GM23248 (cell line): ENCODE measurements at places on chromosomes 1 and 21.

DNA sequence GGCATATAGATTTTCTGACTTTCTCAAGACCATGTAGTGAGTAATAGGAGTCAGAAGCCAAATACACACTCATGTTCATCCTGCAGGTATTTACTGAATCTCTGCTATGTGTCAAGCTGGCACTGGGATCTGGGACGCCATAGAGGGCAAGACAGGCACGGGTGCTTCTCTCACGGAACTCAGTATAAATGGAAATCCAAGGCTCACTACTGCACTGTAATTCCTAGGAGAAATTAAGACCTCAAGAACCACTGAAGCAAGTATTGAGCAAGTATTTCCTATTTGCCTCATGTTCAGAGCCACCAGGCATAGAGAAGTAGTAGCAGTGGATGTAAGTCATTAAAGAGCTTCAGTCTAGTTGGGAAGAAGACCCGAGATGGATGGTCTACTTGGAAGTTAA, 38.9 kb downstream of the EIF2D start:
- no peak for DNase-seq

DNA sequence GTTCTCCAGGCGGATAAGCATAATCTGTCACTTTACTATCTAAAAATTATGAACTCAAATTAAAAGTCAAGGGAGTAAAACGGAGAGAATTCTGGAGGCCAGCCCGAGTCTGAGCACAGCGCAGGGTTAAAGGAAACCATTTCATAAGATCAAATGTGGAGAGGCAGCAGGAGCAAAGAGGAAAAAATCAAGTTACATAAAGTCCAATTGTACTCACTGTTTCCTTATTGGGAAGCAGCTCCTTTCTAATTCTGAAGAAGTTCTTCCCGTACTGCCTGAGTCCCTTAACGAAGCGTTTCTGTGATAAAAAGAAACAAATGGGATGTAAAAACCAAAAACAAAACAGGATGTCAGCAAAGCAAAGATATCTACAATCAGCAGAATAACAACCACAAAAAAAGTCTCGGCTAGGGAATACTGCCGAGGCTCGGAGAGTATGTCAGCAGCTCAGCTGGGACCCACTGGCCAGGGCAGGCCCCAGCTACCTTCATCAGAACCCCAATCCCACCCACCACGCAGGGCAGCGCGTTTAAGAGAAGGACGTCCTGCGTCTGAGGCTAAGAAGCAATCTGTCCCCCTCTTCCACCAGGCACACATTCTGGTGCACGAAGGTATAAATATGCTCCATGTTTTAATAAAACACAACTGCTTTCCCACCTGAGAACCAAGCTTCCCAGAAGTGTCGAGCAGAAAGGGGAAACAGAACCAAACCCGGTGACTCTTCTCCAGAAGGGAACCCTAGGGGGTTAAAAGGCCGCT, 104.8 kb downstream of the SLC45A1 start:
- peak; percentile 63 for DNase-seq

- peak; percentile 80 for DNase-seq
These were observed 9.7 kb downstream of the OR2B11 start for GRCh38 chr1:247448107-247448791.

- no peak for DNase-seq
These were observed 30.8 kb downstream of the ELAVL4 start for GRCh38 chr1:50139339-50140181.

- DNase-seq = peak; percentile 63
These were observed at the start of gene IFNLR1 for GRCh38 chr1:24186993-24187790. Gene IFNLR1 (minus strand): TSS chr1:24187289. CDS start chr1:24187248, 41 bp downstream.

GRCh38 chr1:30133414-30134055, 589.9 kb downstream of the MATN1 start:
- no peak for DNase-seq

GRCh38 chr1:218475275-218475674, 130.1 kb downstream of the TGFB2 start:
- no peak for DNase-seq

- DNase-seq = peak; percentile 61
These were observed 3.3 kb upstream of the ZBTB18 start for GRCh38 chr1:244047621-244048255.

- DNase-seq = no peak
These were observed 4.5 kb downstream of the IVNS1ABP start for GRCh38 chr1:185312361-185313138.

DNA sequence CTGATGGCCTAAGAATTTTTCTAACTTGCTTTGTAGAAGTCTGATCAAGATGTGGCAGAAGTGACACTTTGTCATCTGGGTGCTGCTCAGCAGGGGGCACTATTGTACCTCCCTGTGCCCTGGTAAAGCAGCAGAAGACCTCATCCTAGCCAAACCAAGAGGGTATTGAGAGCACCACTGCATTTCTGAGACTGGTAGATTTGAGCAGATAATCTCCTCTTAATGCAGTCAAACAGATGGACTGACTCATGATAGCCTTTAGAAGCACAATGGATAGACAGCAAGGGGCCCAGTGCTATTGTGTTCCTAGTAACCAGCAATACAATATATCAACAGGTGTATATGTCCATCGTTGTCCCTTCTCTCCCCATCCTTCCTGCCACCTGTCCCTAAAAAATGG, 5.7 kb downstream of the TPM3 start:
- peak; percentile 37 for DNase-seq

DNA sequence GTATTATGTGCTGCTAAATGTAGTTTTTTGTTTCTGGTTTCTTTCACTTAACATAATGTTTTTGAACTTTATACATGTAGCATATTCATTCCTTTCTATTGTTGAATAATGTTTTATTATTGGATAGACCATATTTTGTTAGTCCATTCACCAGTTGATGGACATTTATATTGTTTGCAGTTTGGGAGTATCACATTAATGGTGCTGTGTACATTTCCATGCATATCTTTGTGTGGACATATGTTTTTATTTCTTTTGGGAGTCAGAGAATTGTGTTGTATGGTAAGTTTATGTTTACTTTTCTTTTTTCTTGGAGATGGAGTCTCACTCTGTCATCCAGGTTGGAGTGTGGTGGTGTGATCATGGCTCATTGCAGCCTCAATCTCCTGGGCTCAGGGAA, 134.6 kb downstream of the MAST2 start:
- no peak for DNase-seq

DNA sequence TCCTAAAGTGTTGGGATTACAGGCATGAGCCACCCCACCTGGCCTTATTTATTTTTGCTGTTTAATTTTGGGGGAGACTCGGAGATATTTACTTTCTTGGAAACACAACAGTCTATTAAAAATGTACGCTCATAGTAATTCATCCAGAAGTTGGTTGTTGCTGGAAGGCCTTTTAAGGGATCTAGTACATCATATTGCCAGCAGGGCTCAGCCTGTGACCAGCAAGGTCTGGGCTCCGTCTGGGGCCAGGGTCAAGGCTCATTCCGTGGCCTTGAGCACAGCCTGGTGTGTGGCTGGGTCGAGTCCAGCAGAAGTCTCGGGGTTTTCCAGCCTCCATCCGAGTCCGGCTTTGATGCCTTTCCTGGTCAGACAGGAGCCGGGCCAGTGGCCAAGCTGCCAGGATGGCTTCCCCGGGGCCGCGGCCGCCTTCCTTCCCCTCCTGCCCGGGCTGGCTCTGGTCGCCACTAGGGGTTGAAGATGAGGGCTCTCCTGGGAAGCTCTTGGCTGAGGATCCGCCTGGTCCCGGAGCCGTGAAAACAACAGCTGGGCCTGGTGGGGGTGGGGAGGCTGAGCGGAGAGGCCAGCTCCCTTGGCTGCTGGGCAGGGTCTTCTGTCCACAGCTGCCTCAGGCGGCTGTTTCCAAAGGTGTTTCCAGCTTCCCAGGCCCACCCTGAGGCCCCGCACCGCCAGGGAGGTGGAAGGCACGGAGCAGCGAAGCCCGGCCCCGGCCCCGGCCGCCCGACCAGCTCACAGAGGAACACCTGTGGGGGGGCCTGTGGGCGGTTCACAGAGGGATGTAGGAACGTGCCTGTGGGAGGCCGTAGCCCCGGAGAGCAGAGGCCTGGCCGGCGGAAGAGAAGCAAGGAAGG, 5.1 kb upstream of the VWA1 start:
- DNase-seq = peak; percentile 27

DNA sequence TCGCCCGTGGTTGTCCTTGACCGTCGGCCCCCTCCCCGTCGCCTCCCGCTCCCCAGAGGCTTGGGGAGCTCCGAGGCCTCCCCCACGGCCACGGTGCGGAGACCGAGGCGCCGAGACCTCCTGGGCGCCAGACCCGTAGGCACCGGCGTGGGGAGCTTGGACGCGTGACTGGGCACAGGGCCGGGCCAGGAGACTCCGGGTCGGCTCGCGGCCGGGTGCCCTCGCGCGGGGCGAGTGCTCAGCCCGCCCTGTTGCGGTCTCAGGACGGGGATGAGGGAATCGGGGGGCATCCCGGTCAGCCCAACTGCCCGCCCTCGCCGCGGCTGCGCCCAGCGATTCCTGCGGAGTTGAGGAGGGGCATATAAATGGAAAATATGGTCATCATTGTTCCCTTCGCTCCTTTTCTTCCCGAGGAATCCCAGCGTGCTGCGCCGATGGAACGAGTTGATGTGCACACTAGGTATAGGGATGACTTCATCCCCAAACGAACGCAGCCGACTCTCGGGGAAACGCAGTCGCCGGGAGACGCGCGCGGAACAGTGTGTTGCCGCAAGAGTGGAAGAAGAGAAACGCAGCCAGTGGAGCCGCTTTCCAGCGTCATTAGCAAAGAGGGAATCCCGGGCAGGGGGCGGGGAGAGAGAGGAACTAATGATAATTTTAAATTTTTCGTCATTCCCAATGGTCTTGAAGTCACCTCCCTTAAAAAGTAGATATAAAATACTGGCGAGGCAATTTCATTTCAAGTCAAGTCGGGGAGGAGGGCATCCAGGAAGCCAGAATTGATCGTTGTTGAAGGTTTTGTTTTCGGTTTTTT, 747 bp upstream of the ENAH start:
- DNase-seq = peak; percentile 89

DNA sequence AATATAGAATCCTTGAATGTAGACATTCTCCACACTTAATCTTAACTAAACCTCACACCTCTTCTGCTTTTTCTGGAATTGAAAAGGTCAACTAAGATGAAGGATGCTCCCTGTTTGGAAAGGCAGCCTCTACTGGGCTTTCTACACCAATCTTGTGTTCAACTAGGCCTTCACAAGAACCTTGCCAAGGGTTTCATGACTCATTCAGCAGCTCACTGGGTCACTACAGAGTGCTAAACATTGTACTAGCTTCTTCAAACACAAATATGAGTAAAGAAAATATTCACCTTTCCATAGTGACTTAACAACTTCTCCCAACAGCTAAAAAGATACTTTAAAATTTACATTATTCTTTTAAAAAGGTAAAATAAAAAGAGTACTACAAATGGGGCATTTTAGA, 135.3 kb upstream of the PRMT6 start:
- DNase-seq = peak; percentile 45

DNA sequence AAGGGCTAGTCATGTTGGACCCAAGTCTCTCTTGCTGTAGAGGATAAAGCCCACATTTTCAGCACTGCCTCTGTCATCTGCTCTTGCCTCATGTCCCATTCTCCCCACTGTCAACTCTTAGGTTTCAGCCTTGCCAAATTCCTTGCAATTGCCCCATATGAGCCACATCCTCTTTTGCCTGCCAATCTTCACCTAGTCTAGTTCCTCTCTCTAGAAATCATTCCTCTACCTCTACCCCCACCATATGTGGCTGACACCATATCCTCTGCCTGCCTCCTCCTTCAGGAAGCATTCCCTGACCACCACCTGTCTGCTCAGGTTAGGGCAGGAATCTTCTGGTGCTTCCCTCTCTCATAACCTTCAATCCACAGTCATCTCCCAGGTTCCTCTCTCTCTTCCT, 38.2 kb downstream of the SLC9A1 start:
- DNase-seq = peak; percentile 65

- DNase-seq = no peak
These were observed 76.8 kb downstream of the FOXJ3 start for GRCh38 chr1:42258218-42258617.

- peak; percentile 50 for DNase-seq
These were observed 29.3 kb upstream of the SRSF10 start for GRCh38 chr1:24009406-24009805.

DNA sequence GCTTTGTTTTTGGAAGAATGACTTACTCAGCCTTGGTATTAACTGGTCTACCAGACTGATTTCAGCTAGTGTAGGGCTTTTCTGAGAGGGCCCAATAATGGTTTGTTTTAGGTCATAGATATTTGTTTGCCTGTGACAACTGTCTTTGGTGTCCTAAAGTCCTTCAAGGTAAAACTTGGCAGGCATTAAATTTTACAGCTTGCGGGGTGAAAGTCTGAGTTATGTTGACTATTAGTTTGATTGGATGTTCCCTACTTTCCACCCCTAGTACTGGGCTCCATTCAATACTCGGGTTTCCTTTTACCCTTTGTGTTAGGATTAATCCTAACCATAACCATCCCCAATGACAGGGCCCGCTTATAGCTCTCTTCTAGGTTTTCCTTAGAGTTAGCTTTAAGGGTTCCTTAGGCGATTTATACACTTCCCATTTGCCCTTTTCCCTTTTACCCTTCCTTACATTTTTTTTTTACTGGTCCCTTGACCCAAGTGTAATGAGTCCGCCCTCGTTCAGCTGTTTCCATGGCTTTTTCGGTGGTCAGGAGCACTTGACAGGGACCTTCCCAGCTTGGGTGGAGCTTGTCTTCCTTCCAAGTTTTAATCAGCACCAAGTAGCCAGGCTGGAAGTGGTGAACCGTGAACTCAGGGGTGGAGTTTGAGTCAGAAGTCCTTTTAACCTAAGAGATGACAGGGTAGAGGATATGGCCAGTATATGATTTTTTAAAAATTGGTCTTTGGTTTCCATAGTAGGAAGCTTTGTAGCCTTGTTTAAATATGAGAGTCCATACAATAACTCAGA, 28.5 kb upstream of the LCE5A start:
- DNase-seq = no peak

GRCh38 chr21:9753943-9754342, 767.4 kb upstream of the TPTE start:
- no peak for DNase-seq

DNA sequence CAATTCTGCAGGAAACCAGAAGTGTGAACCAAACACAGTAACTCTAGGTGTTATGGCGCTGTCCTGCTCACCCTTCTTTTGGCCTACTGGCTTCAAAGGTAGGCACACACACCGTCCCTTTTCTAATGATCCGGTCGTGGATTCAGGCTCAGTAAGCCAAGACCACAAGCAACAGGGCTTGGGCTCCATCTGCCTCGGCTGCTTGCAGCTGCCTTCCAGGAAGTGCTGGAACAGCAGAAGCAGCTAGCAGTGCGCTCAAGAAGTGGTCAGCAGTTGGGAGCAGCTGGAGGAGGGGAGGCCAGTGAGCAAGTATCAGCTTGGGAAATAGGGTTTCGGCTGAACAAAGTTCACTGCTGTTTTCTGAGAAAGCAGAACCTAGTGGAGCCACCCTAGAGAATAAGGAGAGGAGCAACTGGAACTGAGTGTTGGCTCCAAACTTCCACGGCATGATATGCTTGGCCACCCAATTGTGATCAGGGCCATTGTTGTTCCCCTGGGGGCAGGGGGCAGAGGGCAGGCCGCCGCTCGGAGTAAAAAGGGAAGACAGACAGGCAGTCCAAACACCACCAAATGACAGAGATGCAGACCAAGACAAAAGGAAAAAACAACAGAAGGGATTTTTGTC, 173.4 kb downstream of the TOMM20 start:
- no peak for DNase-seq
